Mesenteric fat pad (tissue), 1 donor: ENCODE measurements at places on chromosomes 3 and 15. TPM values are rescaled to one million over a fixed set of nuclear protein-coding genes. Genes with fewer than 3 reads are reported as not detected.

The ETFA gene
- total RNA-seq = 192 TPM

The NSUN3 gene
- total RNA-seq = 11.1 TPM

The VGLL3 gene
- total RNA-seq = 129 TPM

The RAB43 gene
- total RNA-seq = 33.0 TPM

The PROK2 gene
- total RNA-seq = 9.8 TPM

DNA sequence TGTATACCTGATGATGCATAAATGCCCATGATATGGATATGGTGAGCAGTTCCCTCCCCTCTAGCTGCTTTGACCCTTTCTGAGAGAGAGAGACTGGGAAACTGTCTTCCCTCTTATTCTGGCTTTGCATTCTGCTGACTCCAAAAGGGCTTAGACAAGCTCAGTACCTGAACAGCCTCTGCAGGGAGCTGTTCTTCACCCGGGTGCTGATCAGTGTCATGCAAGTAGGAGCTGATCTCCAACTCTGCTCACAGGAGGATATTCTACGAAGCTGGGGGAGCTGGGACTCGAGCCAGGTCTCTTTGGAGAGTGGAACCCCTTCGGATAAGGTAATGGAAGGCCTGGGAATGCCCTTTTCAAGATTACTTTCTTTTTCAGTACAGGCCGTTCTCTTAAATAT lies 237.1 kb downstream of the RYR3 start:
- DNase-seq = no peak

DNA sequence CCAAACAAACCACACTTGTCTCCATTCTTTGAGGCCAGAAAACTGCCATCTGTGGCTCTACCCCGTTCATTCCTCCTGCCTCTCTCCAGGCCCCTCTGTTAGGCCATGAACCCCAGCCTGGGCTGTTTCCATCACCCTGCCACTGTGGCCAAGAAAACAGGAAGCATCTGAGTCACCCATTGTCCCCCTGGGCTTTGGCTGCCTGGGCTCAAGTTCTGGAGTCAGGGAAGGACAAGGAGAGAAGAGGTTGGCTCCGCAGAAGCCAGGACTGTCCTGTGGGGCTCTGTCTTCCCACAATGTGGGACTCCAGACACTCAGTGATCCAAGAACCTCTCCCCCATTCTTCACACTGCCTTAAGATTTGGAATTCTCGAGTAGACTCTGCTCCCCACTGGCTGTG lies 14.8 kb upstream of the LCTL start:
- DNase-seq = no peak

- no peak for DNase-seq
Measured at GRCh38 chr3:63855333-63855940, 8.2 kb downstream of the THOC7 start.
